ENCODE measurements at places on chromosomes 7 and 10.

- DNase-seq = no peak
Observed at GRCh38 chr7:151808400-151809145, 68.3 kb downstream of the PRKAG2 start.

DNA sequence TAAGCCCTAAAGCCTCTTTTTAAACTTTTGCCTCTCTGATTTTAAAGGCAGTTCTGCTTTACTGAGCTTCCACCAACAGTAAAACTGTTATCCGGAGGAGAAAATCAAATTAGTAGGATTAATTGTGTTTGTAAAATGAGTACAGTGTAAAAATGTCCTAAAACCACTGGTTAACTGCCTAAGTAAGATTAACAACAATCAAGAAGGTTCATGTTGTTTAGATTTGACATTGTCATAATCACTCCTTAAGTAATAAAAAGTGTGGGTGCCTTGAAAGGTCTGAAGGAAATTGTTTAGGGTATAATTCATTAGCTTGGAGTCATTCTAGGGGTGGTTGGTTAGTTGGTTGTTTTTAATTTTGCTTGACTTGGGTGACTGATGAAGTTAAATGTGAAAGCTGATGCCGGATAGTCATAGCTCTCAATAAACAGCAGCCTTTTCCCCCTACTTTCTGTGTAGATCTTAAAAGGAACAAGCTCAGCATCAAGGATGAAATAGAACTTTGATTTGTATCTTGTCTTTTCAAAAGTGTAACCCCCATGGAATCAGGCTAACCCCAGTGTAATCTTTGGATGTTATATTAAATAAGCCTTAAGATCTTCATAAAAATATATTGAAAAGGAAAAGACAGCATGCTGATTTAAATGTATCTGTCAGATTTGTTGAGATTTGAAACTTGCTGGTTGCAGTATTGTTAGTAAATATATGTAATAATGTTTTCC, 148.3 kb downstream of the ARID5B start:
- no peak for DNase-seq

- DNase-seq = no peak
Observed at GRCh38 chr10:45457487-45457886, 83.5 kb downstream of the ALOX5 start.

DNA sequence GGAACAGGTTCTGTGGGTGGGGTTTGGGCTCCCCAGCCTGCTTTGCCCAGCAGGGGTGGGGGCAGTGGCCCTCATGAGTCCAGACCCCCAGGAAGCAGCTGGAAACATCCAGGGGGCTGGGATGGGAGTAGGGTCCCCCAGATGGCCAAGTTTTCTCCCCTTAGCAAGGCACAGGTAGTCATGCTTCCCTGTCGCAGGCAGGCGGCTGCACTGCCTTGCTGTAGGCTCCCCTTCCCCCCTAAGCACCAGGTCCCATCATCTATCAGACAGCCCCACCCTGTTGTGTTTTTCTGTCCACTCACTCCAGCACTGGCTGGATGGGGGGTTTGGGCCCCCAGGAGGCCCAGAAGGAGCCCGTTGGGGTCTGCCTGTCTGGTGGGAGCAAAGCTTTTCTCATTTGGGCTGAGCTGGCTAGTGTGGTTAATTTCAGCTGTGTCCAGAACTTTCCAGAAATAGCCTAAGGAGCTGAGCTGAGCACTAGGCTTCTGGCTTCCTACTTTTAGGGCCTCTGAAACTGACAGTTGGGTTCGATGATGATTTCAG, 7.9 kb downstream of the BRI3 start:
- no peak for DNase-seq

GRCh38 chr10:84583501-84583900, 255.1 kb downstream of the CCSER2 start:
- DNase-seq = no peak

All from fibroblast of the conjunctiva (primary cell).